ENCODE measurements at places on chromosomes 2 and 18.

- no peak for DNase-seq
Observed at GRCh38 chr2:23619941-23620340, 235.0 kb downstream of the KLHL29 start.

GRCh38 chr2:99834426-99834825 lies 308.0 kb downstream of the AFF3 start:
- DNase-seq = no peak

DNA sequence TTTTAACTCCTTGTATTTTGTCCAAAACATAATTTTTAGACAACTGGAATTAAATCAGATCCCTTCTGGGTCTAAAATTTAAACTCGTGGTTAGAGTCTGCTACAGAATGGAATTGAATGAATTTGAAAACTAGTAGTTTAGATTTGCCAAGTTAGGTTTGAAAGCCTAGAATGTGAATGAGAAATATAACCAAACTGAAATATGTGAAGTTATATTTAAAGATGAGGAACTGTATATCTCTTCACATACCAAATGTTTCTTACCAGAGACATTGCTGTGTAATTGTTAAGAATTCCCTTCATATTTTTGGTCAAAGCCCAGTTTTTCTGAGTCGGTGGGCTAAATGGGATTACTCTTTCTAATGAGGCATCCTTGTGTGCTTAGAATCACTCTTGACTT lies 74.2 kb downstream of the LPIN1 start:
- DNase-seq = no peak

- peak; percentile 1 for DNase-seq
Observed at GRCh38 chr2:171319164-171319810, 114.5 kb downstream of the METTL8 start.

DNA sequence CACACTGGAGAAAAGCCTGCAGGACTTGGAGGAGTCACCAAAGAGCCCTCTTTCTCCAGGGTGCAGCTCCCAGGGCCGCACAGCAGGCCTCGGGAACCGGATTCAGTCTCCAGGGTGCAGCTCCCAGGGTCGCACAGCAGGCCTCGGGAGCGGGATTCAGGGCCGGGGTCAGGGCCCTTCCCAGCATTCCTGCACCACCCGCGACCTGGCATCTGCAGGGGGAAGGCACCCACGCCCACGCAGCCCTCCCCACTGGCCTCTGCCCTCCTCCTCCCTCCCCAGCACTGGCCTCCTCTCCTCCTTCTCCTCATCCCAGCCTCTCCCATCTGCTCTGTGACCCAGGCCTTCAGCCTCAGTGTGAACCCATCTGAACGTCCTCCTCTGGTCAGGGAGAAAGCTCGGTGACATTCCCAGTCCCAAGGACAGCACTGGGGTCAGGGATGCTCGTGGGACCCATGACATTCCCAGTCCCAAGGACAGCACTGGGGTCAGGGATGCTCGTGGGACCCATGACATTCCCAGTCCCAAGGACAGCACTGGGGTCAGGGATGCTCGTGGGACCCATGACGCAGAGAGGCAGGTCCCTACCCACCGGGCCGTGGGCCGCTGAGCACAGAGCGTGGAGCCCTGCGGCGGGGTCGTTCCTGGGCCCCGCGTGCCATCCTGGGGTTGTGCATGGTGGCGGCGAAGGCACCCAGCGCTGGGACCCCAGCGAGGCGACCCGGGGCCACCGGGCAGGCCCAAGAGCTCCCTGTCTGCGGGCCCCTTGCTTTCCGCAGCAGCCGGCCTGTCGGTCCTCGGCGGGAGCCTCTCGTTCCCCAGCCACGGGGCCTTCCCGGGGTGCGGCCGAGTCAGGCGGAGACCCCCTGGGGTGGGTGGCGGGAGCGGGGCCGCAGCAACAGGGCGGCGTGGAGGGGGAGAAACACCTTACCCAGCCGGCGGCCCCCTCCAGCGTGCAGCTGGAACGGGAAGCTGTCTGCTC lies 550.2 kb upstream of the SALL3 start:
- no peak for DNase-seq

GRCh38 chr2:190512539-190513095 lies 21.9 kb downstream of the NEMP2 start:
- DNase-seq = no peak

DNA sequence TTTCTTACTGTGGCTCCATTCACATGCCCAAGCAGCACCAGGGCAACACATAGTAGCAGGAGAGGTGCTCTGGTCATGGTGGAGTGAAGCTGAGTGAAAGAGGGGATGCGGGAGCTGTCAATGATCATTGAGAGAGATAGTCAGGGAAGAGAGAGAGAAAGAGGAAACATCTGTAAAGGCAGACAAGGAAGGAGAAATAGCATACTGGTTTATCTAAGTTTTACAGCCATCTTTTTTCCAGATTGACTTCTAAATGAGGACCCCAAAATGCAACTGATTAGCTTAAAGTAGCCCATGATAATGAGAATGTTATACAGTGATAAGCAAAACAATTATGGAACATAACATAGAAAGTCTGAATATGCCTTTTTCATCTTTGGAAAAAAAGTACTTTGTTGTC lies at the start of gene C2orf66:
C2orf66 (minus strand) TSS at position 96 of the 400 bp plus-strand sequence; CDS start at position 77, 19 bp downstream.
- DNase-seq = no peak

DNA sequence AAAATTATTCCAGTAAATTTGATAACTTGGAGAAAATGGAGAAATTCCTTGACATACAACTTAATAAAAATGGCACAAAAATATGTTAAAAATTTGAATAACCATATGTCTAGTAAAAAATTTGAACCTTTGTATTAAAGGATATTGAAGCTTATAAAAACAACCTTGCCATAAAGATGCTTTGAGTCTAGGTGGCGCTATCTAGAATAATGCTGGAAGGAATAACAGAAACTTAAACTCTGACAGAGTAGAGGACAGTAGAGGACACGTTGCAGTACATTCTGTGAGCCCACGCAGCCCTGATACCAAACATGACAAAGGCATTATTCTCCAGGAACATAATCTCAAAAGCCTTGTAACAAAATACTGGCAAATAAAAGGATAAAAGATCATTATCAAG lies 44.7 kb upstream of the ALKAL2 start:
- DNase-seq = no peak

GRCh38 chr2:29449499-29449898 lies 334.3 kb downstream of the CLIP4 start:
- no peak for DNase-seq

GRCh38 chr2:191280834-191281756 lies 35.9 kb downstream of the MYO1B start:
- DNase-seq = no peak
